ENCODE measurements at places on chromosomes 12 and 14. TPM values are rescaled to one million over a fixed set of nuclear protein-coding genes. Genes with fewer than 3 reads are reported as not detected.

The SMCO2 gene
- total RNA-seq: 0.17 TPM

The ART4 gene
- 0.44 TPM for total RNA-seq

The ETNK1 gene
- total RNA-seq: 28.4 TPM

The PLCZ1 gene
- not detected for total RNA-seq

The SLC6A12 gene
- total RNA-seq: not detected

The RNF212B gene
- not detected for total RNA-seq

The LRRK2 gene
- total RNA-seq: 15.3 TPM

The ABCD2 gene
- total RNA-seq: 0.17 TPM

The ESR2 gene
- total RNA-seq: 0.29 TPM

The SYNDIG1L gene
- total RNA-seq: 0.15 TPM

The SLC7A7 gene
- total RNA-seq: 7.1 TPM

The SNRPF gene
- 15.9 TPM for total RNA-seq

The SPTB gene
- total RNA-seq: under 0.01 TPM

The IGFBP6 gene
- 1,775 TPM for total RNA-seq

The CEBPE gene
- total RNA-seq: not detected

The NRXN3 gene
- total RNA-seq: under 0.01 TPM

The DDHD1 gene
- total RNA-seq: 27.3 TPM

The ANKRD33 gene
- 0.15 TPM for total RNA-seq

The DNAL1 gene
- total RNA-seq: 6.0 TPM

The PTHLH gene
- total RNA-seq: 0.83 TPM

The SPIC gene
- total RNA-seq: not detected

The PLEKHD1 gene
- under 0.01 TPM for total RNA-seq

The LRIG3 gene
- total RNA-seq: 211 TPM

The C14orf39 gene
- 0.44 TPM for total RNA-seq

The TOMM20L gene
- not detected for total RNA-seq

The ZDHHC22 gene
- not detected for total RNA-seq

The SOCS4 gene
- total RNA-seq: 13.2 TPM

The CD163 gene
- not detected for total RNA-seq

The SLC17A8 gene
- total RNA-seq: not detected

The HOXC5 gene
- 0.33 TPM for total RNA-seq

The RND1 gene
- under 0.01 TPM for total RNA-seq

The DAD1 gene
- total RNA-seq: 272 TPM

All from smooth muscle cell of trachea (primary cell).